ENCODE measurements at places on chromosomes 7 and 10. TPM values are rescaled to one million over a fixed set of nuclear protein-coding genes. Genes with fewer than 3 reads are reported as not detected.

The PGAM2 gene
- total RNA-seq = not detected

The KIAA1217 gene
- total RNA-seq = 3.1 TPM

The DYNC1I1 gene
- total RNA-seq = not detected

The MOGAT3 gene
- total RNA-seq = not detected
